Panc1 (cell line): ENCODE measurements at places on chromosomes 12 and 14.

DNA sequence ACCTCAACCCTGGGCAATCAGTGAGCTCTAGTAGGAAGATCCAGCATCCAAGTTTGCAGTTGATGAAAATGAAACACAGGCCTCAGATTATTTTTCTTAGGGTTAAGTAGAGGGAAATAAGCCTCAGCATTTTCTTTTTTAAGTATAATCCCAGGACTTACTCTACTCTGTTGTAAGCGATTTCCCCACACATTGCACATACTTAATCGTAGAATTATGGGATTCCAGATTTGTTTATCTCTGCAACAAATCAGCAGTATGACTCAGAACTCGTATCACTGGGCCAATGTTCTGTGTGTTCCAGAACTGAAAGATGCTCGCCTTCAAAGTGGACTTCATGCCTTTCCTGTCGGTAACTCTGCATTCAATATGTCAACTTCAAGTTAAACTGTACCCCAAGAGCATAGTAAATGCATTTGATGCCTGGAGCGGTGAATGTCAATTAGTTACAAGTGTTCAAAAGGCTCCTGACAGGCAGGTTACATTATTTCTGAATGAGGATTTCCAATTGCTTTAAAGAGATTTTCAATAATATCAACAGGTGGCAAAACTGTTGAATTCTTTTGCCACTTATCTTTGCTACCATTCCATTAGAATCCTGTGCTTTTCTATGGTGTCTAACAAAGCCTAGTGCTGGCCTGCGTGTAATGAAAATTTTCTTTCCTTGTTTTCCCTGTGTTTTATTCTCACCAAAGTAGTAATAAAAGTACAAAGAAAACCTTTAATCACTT lies 323.8 kb upstream of the SYT1 start:
- DNase-seq, result no peak

DNA sequence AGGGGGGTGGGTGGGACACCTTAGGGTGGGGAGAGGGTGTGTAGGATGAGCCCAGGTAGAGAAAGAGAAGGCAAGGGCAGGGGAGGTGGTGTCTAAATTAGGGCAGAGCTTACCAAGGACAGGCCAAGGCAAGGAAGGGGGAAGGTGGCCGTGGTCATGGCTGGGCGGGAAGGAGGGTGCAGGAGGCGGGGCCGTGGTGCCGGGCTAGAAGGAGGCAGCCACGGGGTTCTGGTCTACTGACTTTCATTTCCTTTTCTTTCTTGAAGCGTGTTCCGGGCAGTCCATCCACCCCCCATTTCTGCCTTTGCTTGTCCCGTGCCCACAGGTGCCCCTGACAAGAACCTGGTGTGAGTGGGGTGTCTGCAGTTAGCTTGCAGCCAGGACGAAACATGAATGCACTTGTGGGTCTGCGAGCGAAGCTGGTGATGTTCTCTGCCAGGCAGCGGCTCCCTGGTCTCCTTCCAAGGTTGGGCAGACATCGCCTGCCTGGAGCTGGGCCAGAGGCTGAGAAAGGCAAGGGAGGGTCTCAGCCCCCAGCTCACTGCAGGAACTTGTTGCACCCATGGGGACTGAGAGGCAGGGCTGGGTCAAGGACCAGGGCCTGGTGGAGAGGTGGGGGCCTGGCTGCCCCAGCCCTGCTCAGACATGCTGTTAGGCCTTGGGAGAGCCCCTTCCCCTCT lies 58.2 kb downstream of the KIF26A start:
- DNase-seq, result no peak

DNA sequence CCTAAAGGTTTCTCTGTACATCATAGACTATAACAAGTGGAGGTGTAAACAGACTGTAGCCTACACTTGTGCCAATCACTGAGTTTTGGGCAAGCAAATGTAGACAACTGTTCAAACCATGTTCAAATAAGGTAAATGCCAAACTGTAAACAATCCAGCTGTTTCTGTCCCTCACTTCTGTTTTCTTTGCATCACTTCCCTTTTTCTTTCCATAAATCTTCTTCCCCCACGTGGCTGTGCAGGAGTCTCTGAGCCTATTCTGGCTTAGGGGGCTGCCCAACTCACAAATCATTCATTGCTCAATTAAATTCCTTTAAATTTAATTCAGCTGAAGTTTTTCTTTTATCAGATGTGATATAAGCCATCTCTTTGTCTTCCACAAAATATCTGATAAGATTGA lies 65.1 kb upstream of the CPM start:
- DNase-seq, result no peak

GRCh38 chr14:29999013-29999539 lies 71.4 kb upstream of the PRKD1 start:
- DNase-seq, result no peak
